ENCODE measurements at places on chromosomes 1 and 21.

- DNase-seq, result no peak
Measured at GRCh38 chr21:33237486-33237885, 7.7 kb downstream of the IFNAR2 start.

GRCh38 chr21:43286196-43286595 lies 117.4 kb downstream of the CRYAA start:
- DNase-seq, result no peak

- no peak for DNase-seq
Measured at GRCh38 chr1:156045076-156045475, 8.5 kb downstream of the UBQLN4 start.

DNA sequence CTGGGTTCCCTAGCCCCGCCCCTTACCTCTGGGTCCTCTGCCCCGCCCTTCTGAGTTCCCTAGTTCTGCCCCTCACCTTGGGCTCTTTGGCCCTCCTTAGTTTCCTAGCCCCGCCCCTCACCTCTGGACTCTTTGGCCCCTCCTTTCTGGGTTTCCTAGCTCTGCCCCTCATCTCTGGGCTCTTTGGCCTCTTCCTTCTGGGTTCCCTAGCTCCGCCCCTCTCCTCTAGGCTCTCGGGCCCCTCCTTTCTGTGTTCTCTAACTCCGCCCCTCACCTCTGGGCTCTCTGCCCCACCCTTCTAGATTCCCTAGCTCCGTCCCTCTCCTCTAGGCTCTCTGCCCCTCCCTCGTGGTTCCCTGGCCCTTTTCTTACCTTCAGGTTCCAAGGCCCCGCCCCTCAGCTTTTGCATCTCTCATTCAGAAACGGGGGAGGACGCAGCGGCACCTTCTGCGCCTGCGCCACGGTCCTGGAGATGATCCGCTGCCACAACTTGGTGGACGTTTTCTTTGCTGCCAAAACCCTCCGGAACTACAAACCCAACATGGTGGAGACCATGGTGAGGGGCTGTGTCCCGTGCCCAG lies 88.5 kb downstream of the PTPRU start:
- no peak for DNase-seq

- no peak for DNase-seq
Measured at GRCh38 chr21:21101911-21102310, 103.7 kb downstream of the NCAM2 start.

DNA sequence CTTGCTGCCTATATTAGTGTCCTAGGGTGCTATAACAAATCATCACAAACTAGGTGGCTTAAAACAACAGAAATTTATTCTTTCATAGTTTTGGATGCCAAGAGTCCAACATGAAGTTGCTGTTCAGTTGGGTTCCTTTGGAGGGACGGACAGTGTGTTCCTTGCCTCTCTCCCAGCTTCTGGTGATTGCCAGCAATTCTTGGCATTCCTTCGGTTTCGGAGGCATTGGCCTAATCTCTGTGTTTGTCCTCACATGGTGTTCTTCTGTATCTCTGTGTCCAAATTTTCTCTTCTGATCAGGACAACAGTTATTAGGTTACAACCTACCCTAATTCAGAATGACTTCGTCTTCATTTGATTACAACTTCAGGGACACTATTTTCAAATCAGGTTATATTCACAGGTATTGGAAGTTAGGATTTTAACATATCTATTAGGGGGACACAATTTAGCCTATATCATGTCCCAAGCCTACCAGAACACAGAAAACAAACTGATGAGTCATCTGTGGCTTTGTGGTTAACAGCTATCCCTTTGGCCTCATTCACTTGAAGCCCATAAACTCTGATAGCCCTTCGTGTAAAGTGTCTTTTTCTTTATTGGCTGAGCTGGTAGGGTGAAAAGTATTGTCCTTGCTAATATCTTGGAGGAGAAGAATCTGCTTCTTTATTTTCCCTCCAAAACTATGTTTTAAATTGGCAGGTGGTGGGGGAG lies 83.2 kb upstream of the PAPPA2 start:
- no peak for DNase-seq

DNA sequence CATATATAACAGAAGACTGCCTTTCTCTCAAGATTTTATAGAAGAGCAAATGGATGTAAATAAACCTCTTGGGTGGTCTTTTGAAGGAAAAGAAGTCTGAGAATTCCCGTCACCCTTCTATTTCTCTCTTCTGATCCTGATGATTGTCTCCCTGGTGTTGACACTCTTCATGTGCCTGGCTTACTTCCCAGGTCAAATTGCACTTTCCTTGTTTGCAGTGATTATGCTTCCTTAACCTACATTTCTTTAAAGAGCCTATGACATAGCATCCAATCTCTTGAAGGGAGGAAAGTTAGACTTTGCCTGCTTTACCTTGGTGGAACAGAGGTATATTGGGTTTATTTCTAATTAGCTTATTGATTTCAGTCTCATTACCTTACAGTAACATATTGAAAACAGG lies 80.1 kb downstream of the LRRC53 start:
- no peak for DNase-seq

GRCh38 chr1:241603731-241604245 lies 36.4 kb downstream of the CHML start:
- DNase-seq, result no peak

- DNase-seq, result no peak
Measured at GRCh38 chr1:210294999-210295745, 33.5 kb upstream of the HHAT start.

DNA sequence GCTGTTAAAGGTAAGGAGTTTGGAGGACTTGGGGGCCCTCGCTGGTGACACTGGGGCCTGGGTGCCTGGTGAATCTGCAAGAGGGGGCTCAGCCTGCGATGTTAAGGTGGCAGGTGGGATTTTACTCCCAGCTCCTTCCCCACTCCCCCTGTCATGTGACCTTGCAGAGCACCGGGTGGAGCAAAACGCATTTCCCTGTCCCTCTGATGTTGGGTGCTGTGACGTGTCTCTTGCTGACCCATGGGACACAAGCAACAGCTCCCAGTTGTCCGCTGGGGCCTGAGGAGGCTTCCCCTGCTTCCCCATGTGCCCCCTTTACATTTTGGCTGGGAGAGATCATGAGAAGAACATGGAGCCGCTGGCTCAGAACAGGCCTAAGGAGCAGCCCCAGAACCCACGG lies 319.0 kb downstream of the MATN1 start:
- DNase-seq, result no peak

GRCh38 chr1:178560871-178561376 lies 48.0 kb downstream of the TEX35 start:
- DNase-seq, result no peak
